ENCODE measurements at places on chromosomes 7 and 10.

- DNase-seq = no peak
- H3K4me1 ChIP-seq = no peaks in the 10 kb centered on the region
- H3K4me3 ChIP-seq = no peak overlapping the region
- H3K36me3 ChIP-seq = no peaks in the 10 kb centered on the region
- no peak overlapping the region for H3K27ac ChIP-seq
- H3K27me3 ChIP-seq = no peaks in the 10 kb centered on the region
Observed at GRCh38 chr10:96596422-96597407, 9.9 kb upstream of the TM9SF3 start.

DNA sequence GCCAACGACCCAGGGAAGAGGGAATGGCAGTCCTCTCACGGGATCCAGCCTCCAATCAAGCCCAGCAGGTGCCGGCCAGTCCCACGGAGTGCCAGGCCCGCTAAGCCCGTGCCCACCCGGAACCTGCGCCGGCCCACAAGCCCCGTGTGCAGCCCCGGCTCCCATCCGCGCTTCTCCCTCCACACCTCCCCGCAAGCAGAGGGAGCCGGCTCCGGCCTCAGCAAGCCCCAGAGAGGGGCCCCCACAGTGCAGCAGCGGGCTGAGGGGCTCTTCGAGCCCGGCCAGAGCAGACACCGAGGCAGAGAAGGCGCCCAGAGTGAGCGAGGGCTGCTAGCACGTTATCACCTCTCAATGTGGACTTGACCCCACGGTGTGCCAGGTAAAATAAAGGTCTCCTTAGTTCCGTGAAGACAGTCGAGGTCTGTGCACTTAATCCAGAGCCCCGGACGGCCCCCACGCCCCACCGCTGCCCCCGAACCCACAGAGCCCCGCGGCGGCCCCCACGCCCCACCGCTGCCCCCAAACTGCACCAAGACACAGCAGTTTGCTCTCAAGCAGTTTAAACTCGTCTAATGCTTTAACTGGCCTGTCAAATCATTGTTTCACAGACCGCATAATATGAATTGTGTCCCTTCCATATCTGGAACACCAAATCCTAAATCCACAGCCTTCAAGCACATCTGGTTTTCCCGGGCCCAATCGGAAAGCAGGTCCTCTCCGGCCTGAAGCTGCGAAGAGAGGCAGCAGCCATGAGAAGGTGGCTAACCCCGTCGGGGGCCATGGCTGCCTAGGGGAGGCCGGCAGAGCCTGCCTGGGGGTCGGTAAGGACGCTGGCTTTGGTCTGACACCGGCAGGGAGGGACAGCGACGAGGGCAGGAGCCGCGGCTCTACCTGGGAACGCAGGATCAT lies 307.8 kb downstream of the PTPRN2 start:
- H3K4me1 ChIP-seq = no peaks in the 10 kb centered on the region
- no peak overlapping the region for H3K27ac ChIP-seq
- DNase-seq = no peak
- H3K4me3 ChIP-seq = no peak overlapping the region
- H3K27me3 ChIP-seq = no peaks in the 10 kb centered on the region

DNA sequence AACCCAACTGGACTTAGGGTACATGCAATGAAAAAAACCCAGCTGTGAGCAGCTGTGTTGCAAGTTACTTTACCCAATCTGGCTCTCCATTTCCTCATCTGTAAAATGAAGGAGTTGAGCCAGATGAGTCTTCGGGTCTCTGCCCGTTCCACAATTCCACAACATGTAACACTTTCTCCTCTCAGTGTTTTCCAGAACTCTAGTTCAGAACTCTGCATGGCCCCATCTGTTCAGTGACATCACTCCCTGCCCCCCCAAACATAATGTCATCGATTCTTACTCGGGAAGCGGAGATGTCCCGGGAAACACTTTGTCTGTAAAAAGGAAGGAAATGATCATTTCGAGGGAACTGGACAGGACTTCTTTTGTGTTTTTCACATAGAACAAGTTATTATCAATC lies 2.5 kb downstream of the SH3PXD2A start:
- H3K36me3 ChIP-seq = no peaks in the 10 kb centered on the region
- H3K4me3 ChIP-seq = no peak overlapping the region
- peaks cover 12% of the 10 kb centered on the region for H3K4me1 ChIP-seq
- peaks cover 21% of the 10 kb centered on the region for H3K27me3 ChIP-seq
- no peak for DNase-seq

GRCh38 chr7:78039790-78040776 lies 241.5 kb downstream of the PHTF2 start:
- peaks cover 3% of the 10 kb centered on the region for H3K27me3 ChIP-seq
- H3K36me3 ChIP-seq = no peaks in the 10 kb centered on the region
- H3K27ac ChIP-seq = no peak overlapping the region
- no peak overlapping the region for H3K4me3 ChIP-seq

- H3K36me3 ChIP-seq = no peaks in the 10 kb centered on the region
- DNase-seq = no peak
- no peak overlapping the region for H3K27ac ChIP-seq
- H3K27me3 ChIP-seq = peaks cover 3% of the 10 kb centered on the region
Observed at GRCh38 chr10:75508814-75509306, 77.4 kb downstream of the LRMDA start.

DNA sequence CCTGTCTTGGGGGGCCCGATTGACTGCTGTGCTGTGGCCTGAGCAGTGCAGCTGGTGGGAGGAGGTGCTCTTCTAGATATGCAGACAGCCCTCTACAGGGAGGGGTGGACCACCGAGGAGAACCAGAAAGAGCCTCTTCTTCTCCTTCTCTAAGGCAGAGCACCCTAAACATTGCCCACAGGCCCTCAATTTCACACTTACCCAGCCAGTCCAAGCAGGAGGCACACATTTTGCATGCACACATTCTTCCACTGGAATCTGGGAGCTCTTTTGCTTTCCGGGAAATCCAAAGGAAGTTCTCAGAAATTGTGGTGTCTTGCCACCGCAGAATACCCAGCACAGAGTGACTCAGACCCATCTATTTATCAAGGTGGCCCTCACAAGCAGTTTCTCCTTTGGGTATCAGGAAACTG lies 45.8 kb downstream of the EEPD1 start:
- no peak overlapping the region for H3K4me3 ChIP-seq
- peaks cover 13% of the 10 kb centered on the region for H3K4me1 ChIP-seq
- no peak overlapping the region for H3K27ac ChIP-seq

DNA sequence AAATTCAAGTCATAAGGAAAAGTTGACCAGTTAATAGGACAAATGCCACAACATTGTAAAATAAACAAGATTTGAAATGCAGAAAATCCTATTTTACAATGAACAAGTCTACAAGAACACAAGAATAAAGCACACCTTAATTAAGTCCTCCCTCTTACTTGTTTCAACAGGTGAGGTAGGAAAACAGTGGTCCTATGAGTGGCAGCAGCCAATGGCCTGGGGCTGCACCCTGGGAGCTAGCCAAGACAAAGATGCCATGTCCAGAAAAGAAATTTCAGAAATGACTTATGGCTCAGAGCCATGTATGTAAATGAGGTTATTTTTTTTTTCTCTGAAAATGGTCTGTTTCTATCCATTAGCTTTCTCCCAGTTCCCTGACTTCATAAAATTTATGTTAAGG lies 14.3 kb downstream of the KLLN start:
- H3K27me3 ChIP-seq = no peaks in the 10 kb centered on the region
- H3K36me3 ChIP-seq = no peaks in the 10 kb centered on the region
- no peak for DNase-seq
- H3K4me1 ChIP-seq = no peaks in the 10 kb centered on the region

DNA sequence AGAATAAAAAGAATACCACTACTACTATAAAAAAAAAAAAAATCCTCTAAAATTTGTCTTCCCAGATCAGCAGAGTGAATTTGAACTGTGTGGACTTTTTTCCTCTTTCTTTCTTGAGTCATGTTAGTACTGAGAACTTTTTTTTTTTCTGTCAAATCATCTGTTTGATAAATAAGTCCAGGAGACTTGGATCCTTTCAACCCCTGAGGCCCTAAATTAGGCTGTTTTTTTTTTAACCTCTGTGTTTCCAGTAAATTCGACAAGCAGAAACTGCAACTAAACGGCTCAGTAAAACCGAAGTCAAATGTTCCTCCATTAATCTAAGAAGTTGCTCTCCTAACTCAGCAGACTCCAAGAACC lies 2.7 kb downstream of the MAP3K8 start:
- H3K4me1 ChIP-seq = peaks cover 40% of the 10 kb centered on the region
- H3K27ac ChIP-seq = peak overlapping the region; percentile 88
- DNase-seq = no peak
- no peaks in the 10 kb centered on the region for H3K27me3 ChIP-seq

DNA sequence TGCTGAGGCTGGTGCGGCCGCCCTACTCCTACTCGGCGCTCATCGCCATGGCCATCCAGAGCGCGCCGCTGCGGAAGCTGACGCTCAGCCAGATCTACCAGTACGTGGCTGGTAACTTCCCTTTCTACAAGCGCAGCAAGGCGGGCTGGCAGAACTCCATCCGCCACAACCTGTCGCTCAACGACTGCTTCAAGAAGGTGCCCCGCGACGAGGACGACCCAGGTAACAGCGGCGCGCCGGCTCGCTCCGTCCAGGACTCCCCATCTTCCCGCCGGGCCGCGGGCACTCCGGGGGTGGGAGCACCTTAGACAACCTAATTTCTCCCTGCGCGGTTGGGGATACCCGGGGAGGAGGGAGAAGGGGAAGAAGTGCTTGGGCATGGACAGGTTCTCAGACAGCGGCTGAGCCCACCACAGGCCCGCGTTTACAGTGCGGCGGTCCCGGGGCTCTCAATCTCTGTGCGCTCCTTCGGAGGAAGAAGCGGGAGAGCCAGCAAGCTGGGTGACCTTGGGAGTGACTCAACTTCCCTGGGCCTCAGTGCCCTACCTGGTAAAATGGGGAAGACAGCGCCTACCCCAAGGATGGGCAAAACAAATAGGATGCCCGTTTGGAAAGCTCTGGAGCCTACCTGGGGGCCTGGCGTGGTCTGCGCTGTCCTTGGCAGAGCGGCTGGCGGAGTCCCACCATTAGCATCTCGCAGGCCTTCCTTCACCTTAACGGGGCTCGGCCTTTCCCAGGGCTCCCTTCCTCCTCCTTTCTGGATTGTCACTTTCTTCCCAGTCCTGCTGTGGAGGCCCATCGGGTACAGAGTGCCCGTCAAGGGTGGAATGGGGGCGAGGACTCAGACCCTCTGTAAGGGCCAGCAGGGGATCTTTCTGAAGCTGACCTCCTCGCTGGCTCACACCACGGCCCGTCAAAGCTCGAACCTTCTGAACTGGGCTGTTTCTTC lies 852 bp downstream of the FOXI2 start:
- H3K27me3 ChIP-seq = no peaks in the 10 kb centered on the region
- no peaks in the 10 kb centered on the region for H3K36me3 ChIP-seq
- no peak overlapping the region for H3K27ac ChIP-seq
- H3K4me3 ChIP-seq = no peak overlapping the region
- DNase-seq = no peak

GRCh38 chr7:11461946-11462345 lies 370.1 kb downstream of the THSD7A start:
- H3K27ac ChIP-seq = no peak overlapping the region
- H3K27me3 ChIP-seq = no peaks in the 10 kb centered on the region
- no peaks in the 10 kb centered on the region for H3K36me3 ChIP-seq
- H3K4me1 ChIP-seq = no peaks in the 10 kb centered on the region
- no peak overlapping the region for H3K4me3 ChIP-seq

DNA sequence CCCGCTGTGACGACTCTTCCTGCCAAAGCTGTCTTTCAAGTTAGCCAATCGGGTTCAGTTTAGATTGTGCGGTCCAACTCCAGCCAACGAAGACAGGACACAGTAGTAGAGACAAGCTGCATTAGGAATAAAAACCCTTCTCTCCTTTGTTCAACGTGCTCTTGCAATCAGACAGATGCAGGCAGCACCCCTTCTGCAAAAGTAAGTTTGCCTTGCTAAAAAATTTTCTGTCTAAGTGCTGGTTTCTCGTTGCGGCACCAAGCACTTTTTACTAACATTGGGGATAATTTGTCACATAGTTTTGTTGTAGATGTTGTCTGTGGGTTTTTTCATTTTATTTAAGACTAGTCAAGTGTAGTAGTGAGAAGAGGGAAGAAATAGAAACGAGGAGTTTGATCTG lies 58.1 kb downstream of the MINPP1 start:
- DNase-seq = no peak
- no peaks in the 10 kb centered on the region for H3K4me1 ChIP-seq
- H3K27me3 ChIP-seq = no peaks in the 10 kb centered on the region
- no peaks in the 10 kb centered on the region for H3K36me3 ChIP-seq

DNA sequence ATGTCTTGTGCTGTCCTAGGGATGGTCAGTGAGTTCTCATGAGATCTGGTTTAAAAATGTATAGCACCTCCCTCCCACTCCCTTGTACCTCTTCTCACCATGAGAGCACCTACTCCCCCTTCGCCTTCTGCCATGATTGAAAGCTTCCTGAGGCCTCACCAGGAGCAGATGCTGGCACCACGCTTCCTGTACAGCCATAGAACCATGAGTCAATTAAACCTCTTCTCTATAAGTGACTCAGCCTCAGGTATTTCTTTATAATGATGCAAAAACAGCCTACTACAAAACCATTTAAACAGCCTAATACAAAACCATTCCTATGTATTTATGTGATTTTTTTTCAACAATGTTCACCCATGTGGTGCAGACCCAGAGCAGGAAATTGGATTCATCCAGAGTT lies 32.0 kb downstream of the KDM7A start:
- H3K27ac ChIP-seq = no peak overlapping the region
- H3K27me3 ChIP-seq = no peaks in the 10 kb centered on the region
- DNase-seq = no peak
- H3K4me3 ChIP-seq = no peak overlapping the region
- H3K4me1 ChIP-seq = peaks cover 6% of the 10 kb centered on the region

GRCh38 chr10:67921065-67921464 lies 36.6 kb downstream of the SIRT1 start:
- H3K27me3 ChIP-seq = no peaks in the 10 kb centered on the region
- DNase-seq = no peak
- no peak overlapping the region for H3K4me3 ChIP-seq

GRCh38 chr7:92753614-92754013 lies 82.8 kb downstream of the CDK6 start:
- H3K27me3 ChIP-seq = no peaks in the 10 kb centered on the region
- no peaks in the 10 kb centered on the region for H3K36me3 ChIP-seq
- H3K27ac ChIP-seq = no peak overlapping the region
- H3K4me1 ChIP-seq = no peaks in the 10 kb centered on the region
- no peak for DNase-seq

GRCh38 chr10:77866598-77866997 lies 60.0 kb downstream of the DLG5 start:
- H3K27me3 ChIP-seq = no peaks in the 10 kb centered on the region
- H3K27ac ChIP-seq = no peak overlapping the region
- no peak for DNase-seq
- no peaks in the 10 kb centered on the region for H3K4me1 ChIP-seq
- H3K36me3 ChIP-seq = no peaks in the 10 kb centered on the region
- H3K4me3 ChIP-seq = no peak overlapping the region

DNA sequence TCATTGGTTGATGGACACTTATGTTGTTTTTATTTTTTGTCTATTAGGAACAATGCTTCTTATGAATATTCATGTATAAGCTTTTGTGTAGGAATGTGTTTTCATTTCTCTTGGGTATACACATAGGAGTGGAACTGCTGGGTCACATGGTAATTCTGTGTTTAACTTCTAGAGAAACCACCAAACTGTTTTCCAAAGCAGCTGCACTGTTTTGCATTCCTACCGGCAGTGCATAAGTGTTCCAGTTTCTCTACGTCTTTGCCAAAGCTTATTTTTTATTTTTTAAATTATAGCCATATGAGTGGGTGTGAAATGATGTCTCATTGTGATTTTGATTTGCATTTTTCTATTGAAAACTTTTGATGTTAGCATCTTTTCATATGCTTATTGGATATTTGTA lies 51.3 kb downstream of the ADK start:
- peaks cover 3% of the 10 kb centered on the region for H3K36me3 ChIP-seq
- DNase-seq = no peak
- no peaks in the 10 kb centered on the region for H3K4me1 ChIP-seq
- no peak overlapping the region for H3K4me3 ChIP-seq

- H3K36me3 ChIP-seq = no peaks in the 10 kb centered on the region
- no peaks in the 10 kb centered on the region for H3K4me1 ChIP-seq
- no peak overlapping the region for H3K4me3 ChIP-seq
- H3K27ac ChIP-seq = no peak overlapping the region
- H3K27me3 ChIP-seq = no peaks in the 10 kb centered on the region
Observed at GRCh38 chr7:34048445-34048844, 143.1 kb downstream of the BMPER start.
